Esophagus mucosa (tissue), 1 donor: ENCODE measurements at places on chromosomes 2 and 18. TPM values are rescaled to one million over a fixed set of nuclear protein-coding genes. Genes with fewer than 3 reads are reported as not detected.
A peak's percentile ranks its signal among the peaks of the same experiment; 100 is the strongest.

- no peak for ATAC-seq
These were observed 38.5 kb downstream of the ANO7 start for GRCh38 chr2:241226723-241227572.

CHRNG gene
- total RNA-seq = not detected

DNA sequence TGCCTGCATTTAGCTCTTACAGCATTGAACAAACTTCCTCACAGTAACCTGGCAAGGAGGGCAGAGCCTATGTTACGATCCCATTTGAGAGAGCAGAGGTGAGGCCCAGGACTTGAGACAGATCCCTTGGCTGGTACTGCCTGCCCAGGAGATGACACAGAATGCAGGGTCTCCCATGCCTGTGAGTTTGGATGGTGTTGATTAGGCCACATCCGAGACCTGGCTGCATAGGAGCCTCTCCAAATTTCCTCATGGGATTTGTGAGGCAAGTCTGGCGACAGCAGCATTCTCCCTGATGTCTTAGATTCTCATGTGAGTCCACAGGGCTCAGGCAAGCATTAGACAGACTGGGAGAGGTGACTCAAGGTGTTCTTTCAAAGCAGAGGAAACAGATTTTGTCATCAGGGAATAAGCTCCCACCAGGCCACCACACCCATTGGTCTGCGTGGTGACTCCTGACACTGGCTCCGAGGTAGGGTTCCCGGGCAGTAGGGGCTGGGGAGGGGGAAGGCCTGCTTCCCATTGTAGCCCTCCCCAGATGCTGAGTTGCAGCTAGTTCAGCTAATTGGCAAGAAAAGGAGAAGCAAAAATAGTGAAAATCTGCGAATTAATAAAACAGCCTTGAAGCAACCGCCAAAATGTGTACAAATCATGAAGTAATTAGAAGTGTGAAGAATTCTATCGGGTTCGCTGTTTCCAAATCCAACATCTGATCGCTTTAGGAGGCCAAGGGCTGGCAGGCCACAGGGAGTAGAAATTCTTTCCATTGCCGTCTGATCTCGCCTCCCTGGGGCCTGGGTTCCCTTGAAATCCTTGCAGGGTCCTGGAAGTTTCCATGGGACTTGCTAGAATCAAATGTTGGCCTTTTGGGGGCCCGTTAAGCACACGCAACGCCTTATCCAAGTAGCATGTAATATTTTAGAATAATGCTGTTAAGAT is 68.0 kb downstream of the MAPK4 start:
- peak; percentile 27 for ATAC-seq

SLC4A5 gene
- 0.56 TPM for total RNA-seq

DNA sequence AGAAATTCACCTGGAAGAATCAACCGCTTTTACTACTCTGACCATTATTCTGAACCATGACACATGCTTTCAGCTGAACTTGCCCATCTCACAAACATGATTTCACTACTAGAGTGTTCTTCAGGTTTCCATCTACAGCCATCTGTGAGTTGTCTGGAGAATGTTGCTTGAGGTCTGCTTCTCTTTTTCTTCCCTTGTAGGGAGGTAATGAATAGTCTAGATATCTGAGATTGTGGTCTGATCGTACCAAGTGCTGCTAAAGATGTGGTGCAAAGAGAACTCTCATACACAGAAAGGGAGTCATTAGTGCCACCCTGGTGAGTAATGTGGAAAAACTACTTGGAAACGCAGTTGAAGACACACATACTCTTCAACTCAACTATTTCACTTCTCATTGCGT is 10.2 kb downstream of the SOWAHC start:
- ATAC-seq = no peak

GRCh38 chr2:56410140-56410539 is 226.3 kb downstream of the CCDC85A start:
- ATAC-seq = no peak

- ATAC-seq = peak; percentile 85
These were observed 42.4 kb downstream of the ITGB1BP1 start for GRCh38 chr2:9380702-9381628.

DNA sequence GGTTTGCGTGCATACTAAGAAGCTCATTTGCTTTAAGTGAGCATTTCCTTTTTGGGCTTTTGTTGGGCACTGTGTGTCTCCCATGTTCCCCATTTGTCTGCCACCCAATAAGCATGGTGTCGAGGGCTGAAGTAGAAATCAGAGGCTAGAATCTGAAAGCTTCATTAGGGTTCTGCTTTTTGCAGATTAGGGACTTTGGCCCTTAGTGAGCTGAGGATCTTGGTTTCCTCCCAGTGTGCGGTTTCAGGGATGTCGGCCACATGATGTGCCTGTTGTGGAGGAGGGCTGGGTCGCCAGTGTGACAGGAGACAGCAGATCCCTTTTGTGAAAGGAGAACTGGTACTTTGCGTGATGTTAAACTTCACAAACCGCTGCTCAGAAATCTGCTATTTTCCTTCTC is 41.1 kb downstream of the PLEKHB2 start:
- no peak for ATAC-seq
